HFFc6 (cell line): ENCODE measurements at places on chromosomes 2 and 18. TPM values are rescaled to one million over a fixed set of nuclear protein-coding genes. Genes with fewer than 3 reads are reported as not detected.

E2F6 gene
- total RNA-seq = 9.9 to 10.5 TPM (median 10.4 TPM) in 3 replicates

GRCh38 chr2:180747728-180748127 is 232.7 kb upstream of the UBE2E3 start:
- no peak for DNase-seq
- no peak overlapping the region for H3K27ac ChIP-seq
- H3K4me1 ChIP-seq = peaks cover 23% of the 10 kb centered on the region
- H3K36me3 ChIP-seq = no peaks in the 10 kb centered on the region
- no peaks in the 10 kb centered on the region for H3K27me3 ChIP-seq

DNA sequence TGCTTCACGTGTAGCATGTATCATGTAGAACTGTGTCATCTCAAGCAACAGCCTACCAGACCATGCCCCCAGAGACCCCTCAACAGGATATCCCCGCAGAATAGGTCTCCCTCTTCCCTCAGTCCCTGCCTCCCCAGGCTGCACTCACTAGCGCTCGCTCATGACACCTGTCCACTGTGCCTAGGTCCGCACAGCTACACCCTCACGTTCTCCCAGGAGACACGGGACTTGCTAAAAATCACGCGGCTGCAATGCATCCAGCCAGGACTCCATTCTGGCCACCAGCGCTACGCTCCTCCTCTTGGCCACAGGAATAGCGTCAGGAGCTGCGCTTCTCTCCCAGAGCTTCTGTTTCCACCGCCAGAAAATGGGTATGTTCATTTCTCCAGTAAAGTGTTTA is 2.5 kb downstream of the PXDN start:
- peak overlapping the region; percentile 97 for H3K27ac ChIP-seq
- DNase-seq = no peak
- H3K4me1 ChIP-seq = peaks cover 64% of the 10 kb centered on the region
- peak overlapping the region; percentile 97 for H3K4me3 ChIP-seq
- H3K36me3 ChIP-seq = peaks cover 37% of the 10 kb centered on the region

- H3K36me3 ChIP-seq = peaks cover 35% of the 10 kb centered on the region
- no peak for DNase-seq
- no peak overlapping the region for H3K4me3 ChIP-seq
- H3K27ac ChIP-seq = no peak overlapping the region
- peaks cover 7% of the 10 kb centered on the region for H3K27me3 ChIP-seq
These were observed 170.7 kb downstream of the CTIF start for GRCh38 chr18:48709371-48710062.

RAB6C gene
- not detected in 3 replicates for total RNA-seq
